ENCODE measurements at places on chromosomes 7 and 10. TPM values are rescaled to one million over a fixed set of nuclear protein-coding genes. Genes with fewer than 3 reads are reported as not detected.

CALHM3 gene
- total RNA-seq, result not detected

GRCh38 chr7:1534330-1535099, 4.0 kb downstream of the MAFK start:
- peak; percentile 78 for DNase-seq

DNA sequence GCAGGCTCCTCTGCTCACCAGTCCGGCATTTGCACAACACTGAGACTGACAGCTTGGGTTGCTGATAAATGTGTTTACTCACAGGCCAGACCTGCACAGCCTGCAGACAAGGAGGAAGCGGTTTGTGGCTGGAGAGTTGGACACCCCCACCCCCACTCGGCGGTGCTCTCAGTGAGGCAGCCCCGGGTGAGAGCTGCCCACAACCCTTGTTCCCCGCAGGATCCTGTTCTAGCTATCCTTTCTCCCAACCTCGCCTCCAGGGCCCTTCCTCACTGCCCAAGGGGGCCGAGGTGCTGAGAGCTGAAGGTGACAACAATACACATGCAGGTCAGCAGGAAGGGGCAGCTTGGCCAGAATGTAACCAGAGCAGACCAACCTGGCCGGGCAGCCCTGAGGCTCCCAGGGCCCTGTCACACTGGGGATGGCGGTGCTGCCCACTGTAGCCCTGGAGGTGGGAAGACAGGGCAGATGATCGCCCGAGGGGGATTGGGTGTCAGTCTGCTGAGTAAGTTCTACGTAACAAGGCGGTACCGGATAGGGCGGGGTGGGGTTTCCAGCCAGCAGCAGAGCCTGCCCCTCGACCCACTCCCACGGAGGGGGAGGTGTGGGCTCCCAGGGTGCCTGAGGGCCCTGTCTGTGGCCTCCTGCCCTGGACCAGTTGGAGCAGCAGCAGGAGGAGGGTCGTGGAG, 2.1 kb upstream of the ADAM8 start:
- no peak for DNase-seq

- DNase-seq, result no peak
These were observed 34.2 kb downstream of the DNAJC12 start for GRCh38 chr10:67803588-67804394.

GRCh38 chr10:132757171-132757570, 28.8 kb downstream of the NKX6-2 start:
- DNase-seq, result no peak

- no peak for DNase-seq
These were observed 90.1 kb upstream of the BET1 start for GRCh38 chr7:94094298-94094697.

- no peak for DNase-seq
These were observed 206.7 kb upstream of the IGFBP3 start for GRCh38 chr7:46127814-46128213.

Data from posterior vena cava (tissue), 2 donors.